ENCODE measurements at places on chromosomes 1 and 21. TPM values are rescaled to one million over a fixed set of nuclear protein-coding genes. Genes with fewer than 3 reads are reported as not detected.

The RGS1 gene
- total RNA-seq, result 0.22 TPM

The CRP gene
- total RNA-seq, result 0.85 TPM

The NBPF3 gene
- total RNA-seq, result 17.2 TPM

The DLGAP3 gene
- 9.7 TPM for total RNA-seq

The SDE2 gene
- 17.2 TPM for total RNA-seq

The COL8A2 gene
- 3.3 TPM for total RNA-seq

The SH3D21 gene
- total RNA-seq, result 26.9 TPM

The RHD gene
- not detected for total RNA-seq

The SPRR1A gene
- total RNA-seq, result not detected

The CFHR1 gene
- total RNA-seq, result 0.16 TPM

The TSEN15 gene
- total RNA-seq, result 23.8 TPM

All from WTC11 (cell line).